Testis (tissue), 5 donors: ENCODE measurements at places on chromosomes 3 and 15. TPM values are rescaled to one million over a fixed set of nuclear protein-coding genes. Genes with fewer than 3 reads are reported as not detected.

DNA sequence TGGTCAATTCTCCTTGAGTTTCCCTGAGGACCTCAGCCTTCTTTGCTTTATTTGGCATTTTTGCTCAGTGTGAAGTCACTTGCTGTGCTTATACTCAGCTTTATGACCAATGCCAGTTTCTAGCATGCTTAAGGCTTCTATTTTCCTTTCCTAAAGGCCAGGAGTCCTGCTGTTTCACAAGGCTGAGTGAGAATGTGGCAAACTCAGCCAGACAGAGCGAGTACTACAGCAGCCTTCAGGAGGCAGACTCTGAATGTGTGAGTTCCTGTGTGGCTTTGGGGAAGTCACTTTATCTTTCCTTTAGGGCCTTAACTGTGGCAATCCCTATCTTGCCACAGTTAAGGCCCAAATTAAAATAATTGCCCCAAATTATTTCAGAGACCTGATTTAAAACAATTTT, 213.2 kb upstream of the MRPL3 start:
- DNase-seq, result no peak

GRCh38 chr3:98903099-98903498, 1.6 kb upstream of the DCBLD2 start:
- no peak for DNase-seq

Gene DZIP1L
- total RNA-seq, result 22.1 TPM

Gene PTH1R
- 8.4 TPM for total RNA-seq

GRCh38 chr15:45827275-45827674, 192.4 kb downstream of the SQOR start:
- no peak for DNase-seq

Gene TRAT1
- total RNA-seq, result not detected

- no peak for DNase-seq
Observed at GRCh38 chr3:32002561-32003368, 21.2 kb downstream of the ZNF860 start.

DNA sequence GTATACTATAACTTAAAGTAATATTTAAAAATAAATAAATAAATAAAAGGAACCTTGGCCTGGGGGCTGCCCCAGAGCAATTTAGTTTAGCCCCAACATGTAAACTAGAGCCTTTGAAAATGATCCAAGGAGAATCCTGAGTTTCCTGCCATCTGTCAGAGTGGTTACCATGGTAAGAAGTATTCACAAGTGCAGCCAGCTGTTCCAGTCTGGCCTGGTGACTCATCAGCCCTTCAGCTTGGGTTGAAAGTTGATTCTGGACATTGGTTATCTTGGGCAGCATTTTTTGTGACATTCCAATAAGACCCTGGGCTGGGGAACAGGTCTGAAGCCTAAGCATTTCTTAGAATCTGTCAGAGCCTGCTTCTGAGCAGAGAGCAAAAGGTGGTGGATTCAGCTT, 72.7 kb upstream of the LRTM1 start:
- no peak for DNase-seq

Gene OSTN
- total RNA-seq, result not detected

DNA sequence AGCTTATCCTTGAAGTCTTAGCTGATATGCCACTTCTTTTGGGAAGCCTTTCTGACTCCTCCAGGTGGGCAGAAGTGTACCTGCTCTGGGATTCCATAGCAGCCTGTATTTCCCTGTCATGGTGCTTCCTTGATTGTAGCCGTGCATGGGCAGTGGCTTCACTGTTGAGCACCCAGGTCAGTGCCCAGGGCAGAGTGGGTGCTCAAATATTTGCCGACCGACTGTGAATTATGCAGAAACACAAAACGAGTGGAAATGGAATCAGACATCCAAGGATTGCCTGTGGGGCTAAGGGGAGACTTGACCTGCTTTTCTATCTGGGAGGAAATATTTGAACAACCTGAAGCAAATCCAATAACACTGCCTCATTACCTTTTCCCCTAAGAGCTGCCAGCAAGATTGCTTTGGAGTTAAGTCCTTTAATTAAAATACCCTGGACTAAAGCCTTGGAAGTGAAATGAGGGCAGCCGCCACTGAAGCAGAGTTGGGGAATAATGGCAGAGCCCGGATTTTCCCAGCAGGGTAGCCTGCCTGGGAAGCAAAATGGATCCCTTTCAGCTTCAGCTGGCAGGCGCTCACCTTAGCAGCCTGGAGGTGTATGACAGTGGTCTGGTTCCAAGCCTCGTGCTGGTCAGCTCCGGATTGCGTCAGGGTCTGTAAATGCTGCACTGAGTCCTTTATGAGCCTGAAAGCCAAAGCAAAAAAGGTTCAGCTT, 14.9 kb downstream of the ACOX2 start:
- no peak for DNase-seq

Gene EPHB1
- total RNA-seq, result 37.1 TPM

- no peak for DNase-seq
Observed at GRCh38 chr3:161358488-161358887, 12.8 kb downstream of the SPTSSB start.

Gene ERC2
- 5.9 TPM for total RNA-seq

Gene KNG1
- total RNA-seq, result 0.31 TPM

Gene STAB1
- total RNA-seq, result 58.6 TPM

Gene TMC3
- 0.31 TPM for total RNA-seq

DNA sequence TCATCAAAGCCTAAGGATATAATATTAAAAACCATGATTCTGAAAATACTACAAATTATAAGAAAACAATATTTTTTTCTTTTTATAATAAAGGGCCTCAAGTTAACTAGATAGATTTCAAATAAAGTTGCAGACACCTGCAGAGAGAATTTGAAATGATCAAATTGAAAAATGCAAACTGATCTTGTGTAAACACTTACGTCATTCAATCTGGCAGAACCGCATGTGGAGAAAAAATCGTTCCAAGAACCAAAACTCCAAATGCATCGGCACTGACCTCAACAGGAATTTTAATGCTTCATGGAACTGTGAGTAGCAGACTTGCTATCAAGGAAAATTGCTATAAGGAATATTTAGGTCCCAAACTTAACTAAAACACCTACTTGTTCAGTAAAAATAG, 17.2 kb downstream of the CPA3 start:
- DNase-seq, result no peak

Gene IL12A
- 1.3 TPM for total RNA-seq
